ENCODE measurements at places on chromosomes 6 and 20.
A peak's percentile ranks its signal among the peaks of the same experiment; 100 is the strongest.

GRCh38 chr20:36562724-36563123 lies 10.7 kb upstream of the TGIF2 start:
- DNase-seq, result no peak

- DNase-seq, result no peak
Observed at GRCh38 chr6:6751619-6752023, 163.1 kb downstream of the LY86 start.

DNA sequence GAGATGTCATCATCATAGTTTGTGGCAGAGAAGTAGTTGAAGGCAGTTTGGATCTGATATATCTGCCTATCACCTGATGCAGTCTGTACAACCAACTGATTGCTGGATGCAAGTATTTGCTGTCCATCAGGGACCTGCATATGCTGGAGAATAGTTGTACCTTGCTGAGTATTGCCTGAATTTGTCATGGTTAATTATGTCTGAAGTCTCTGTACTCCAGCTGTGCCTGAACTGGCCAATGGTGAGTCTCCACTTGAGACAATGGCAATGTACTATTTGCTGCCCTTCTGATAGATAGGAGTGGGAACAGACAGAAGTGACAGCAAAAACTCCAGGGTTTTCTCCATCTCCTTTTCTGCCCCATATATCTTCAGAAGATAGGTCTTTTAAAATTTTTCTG lies 531.5 kb downstream of the EPHA7 start:
- no peak for DNase-seq

GRCh38 chr6:148577687-148578488 lies 168.9 kb upstream of the UST start:
- peak; percentile 92 for DNase-seq

GRCh38 chr20:36563374-36563773 lies 10.0 kb upstream of the TGIF2 start:
- no peak for DNase-seq

GRCh38 chr20:12673352-12673751 lies 335.4 kb upstream of the SPTLC3 start:
- DNase-seq, result no peak

- DNase-seq, result peak; percentile 50
Observed at GRCh38 chr6:77463308-77463860, at the start of gene HTR1B. Gene HTR1B, minus strand, starts transcription at chr6:77463491. Its CDS starts 88 bp downstream, at chr6:77463403.

GRCh38 chr6:122673343-122673961 lies 63.2 kb downstream of the PKIB start:
- DNase-seq, result no peak
